GM06990 (cell line): ENCODE measurements at places on chromosomes 5 and 9.

DNA sequence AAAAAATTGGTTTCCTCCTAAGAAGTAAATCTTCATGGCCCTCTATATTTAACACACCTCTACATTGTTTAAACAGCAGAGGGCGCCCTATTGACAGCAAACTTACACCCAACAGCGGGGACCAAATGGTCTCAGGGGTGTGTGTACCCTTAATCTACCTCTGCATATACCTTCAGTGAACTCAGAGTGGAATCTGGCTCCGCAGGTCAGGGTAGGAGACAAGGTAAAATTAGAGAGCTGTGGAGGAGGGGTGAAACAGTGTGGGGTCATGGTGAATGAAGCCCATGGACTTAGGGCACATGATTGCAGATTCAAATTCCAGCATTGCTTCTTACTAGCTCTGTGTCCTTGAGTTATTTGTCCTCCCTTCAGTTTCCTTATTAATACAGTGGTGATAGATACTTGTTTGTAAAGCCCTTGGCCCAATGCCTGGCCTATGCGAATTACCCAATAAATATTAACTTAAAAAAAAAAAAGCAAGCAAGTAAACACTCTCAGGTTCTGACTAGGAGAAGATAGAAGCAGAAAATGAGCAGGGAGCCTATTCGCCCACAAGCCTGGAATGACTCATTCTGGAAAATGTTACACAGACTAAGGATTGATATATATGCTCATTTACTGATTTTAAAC is 122.9 kb downstream of the CAVIN4 start:
- DNase-seq = no peak

GRCh38 chr5:72587661-72588308 is 80.6 kb upstream of the ZNF366 start:
- no peak for DNase-seq

DNA sequence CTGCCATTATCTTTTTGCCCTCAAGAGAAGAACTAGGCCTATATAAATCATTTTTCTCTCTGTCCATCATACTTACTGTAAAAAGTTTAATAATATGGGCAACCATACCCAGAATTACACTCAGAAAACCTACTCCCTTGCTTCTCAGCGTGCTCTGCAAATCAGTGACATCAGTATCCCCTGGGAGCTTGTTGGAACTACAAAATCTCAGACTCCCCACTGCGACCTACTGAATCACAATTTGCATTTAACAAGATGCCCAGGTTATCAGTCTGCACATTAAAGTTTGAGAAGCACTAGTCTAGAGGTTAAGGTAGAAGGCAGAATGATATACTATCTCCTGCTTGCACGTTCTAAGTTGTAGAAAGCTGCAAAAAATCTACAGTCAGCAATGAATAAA is 127.2 kb downstream of the MLLT3 start:
- DNase-seq = no peak

DNA sequence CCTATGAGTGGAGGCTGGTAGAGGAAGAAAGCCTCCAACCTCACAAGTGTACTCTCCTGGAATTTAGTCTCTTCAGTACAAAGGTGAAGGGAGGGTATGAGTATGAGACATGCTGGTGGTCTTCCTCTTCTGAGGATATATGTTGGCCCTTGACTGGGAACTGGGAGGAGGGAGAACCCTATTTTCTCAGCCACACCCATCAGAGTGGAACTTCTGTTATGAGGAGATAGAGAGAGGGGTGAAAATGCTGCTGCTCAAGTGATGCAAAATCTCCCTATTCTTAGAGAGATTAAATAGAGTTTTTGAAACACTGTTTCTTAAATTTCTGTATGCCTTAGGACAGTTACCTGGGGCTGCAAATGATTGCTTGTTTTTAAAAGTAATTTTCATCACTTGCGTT is 203.4 kb upstream of the PRR16 start:
- DNase-seq = no peak

GRCh38 chr9:33202018-33202417 is 34.9 kb upstream of the B4GALT1 start:
- no peak for DNase-seq

GRCh38 chr9:124457887-124458431 is 7.7 kb downstream of the ADGRD2 start:
- no peak for DNase-seq

- no peak for DNase-seq
Measured at GRCh38 chr5:179167871-179168451, 107.8 kb downstream of the ZNF354C start.

DNA sequence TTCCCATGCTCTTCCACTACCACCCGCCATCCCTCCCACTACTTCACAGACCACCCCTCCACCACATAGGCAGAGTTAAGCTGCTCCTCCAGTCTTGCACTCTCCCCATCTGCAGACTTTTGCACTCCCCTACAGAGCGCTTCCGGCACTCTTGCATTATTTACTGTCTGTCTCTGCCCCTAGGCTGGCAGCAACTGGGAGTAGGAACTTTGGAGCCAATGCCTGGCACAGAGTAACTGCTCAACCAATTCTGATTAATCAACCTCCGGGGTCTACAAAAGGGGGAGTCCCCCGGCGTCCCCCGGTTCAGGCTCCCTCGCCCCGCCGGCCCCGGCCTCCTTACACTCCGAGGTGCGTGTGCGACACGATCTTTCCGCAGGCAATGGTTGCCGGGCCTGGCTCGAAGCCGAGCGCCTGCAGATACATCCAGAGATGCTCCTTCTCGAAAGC is 498 bp downstream of the HAUS6 start:
- DNase-seq = no peak

- DNase-seq = no peak
Measured at GRCh38 chr9:4068449-4068848, 231.4 kb downstream of the GLIS3 start.
